ENCODE measurements at places on chromosomes 4 and X.

DNA sequence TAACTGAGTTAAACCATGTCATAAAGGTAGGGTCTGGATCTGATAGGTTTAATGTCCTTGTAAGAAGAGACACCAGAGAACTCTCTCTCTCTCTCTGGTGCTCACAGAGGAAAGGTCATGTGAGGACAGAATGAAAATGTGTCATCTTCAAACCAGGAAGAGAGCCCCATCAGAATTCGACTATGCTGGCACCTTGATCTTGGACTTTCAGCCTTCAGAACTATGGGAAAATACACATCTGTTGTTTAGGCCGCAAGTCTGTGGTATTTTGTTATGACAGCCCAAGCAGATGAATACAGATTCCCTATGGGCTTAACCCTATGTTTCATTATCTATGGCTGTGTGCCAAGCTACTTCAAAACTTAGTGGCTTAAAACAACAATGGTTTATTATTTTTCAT, 105.5 kb upstream of the DDIT4L start:
- no peak for DNase-seq

DNA sequence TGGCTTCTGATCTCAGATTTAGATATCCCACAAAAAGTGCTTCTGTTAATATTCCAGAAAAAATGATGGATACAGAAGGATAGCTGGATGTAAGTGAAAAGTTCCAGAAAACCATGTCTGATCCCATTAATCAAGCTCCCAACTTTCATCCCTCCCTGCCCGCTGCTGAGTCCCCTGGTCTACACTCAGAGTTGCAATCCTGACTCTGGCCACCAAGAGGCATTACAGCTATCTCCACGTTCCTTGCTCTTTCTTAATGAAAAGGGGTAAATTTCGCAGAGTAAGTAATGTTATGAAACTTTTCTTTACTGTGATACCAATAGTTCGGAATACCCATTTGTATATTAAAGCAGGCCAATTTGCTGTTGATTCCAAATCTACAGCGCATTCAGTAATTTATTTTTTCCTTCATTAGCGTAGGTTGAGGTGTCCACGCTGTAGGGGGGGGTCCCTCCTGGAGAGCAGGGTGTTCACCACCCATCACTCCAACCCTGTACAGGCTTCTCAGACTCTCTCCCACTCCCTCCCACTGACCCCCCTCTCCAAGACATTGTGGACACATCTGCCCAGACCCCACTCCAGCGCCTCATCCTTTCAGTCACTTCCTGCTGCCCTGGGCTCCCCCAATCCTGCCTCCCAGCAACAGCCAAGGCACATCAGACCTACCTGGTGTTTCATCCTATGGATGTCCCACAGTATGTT, 55.1 kb downstream of the RAB40A start:
- no peak for DNase-seq

DNA sequence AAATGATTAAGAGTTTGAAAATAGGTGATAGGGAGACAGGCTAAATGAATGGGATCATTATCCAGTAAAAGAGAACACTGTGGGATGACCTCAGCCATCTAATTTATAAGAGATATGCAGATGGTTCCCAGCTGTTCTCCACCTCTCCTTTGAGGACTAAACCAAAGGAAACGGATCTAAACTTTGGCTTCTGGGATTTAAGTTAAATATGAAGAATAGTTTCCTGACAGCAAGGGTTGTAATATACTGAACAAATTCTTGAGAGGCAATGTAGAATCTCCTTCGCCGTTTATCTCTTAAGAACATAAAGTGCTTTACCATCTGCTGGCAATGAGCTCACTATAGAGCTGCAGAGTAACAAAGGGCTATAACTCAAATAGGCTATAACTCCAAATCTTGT, 35.4 kb upstream of the HPGDS start:
- no peak for DNase-seq

- DNase-seq, result no peak
These were observed 9.7 kb upstream of the NSG1 start for GRCh38 chr4:4377191-4377590.

GRCh38 chrX:49209434-49210251, 9.7 kb upstream of the SYP start:
- no peak for DNase-seq

GRCh38 chrX:13694359-13694758, 5.4 kb downstream of the RAB9A start:
- no peak for DNase-seq

GRCh38 chr4:73904491-73904890, 35.3 kb downstream of the CXCL1 start:
- no peak for DNase-seq

GRCh38 chrX:10062352-10062751, 94.4 kb upstream of the CLCN4 start:
- DNase-seq, result no peak

GRCh38 chrX:131305926-131306325, 16.8 kb upstream of the IGSF1 start:
- DNase-seq, result no peak

DNA sequence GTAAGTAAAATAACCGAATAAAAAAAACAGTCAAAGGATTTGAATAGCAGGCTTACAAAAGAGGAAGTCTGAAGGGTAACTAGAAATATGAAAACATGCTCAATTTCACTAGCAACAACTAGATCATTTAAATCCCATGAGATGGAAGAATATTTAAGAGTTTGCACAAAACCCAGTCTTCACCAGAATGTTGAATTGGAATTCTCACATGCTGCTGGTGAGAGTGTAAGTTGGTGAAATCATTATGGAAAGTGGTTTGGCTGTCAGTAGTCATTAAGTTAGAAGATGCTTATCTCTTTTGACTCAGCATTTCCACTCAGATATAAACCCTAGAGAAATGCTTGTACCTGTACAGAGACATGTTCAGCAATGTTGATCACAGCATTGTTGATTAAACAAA, 110.1 kb downstream of the PGRMC2 start:
- no peak for DNase-seq

GRCh38 chr4:74375824-74376426, 11.0 kb downstream of the EREG start:
- DNase-seq, result no peak

- DNase-seq, result no peak
These were observed 233.4 kb upstream of the FAM47A start for GRCh38 chrX:34365471-34365870.

- no peak for DNase-seq
These were observed 1165.8 kb upstream of the ADGRL3 start for GRCh38 chr4:60034361-60034760.

GRCh38 chr4:159017323-159018026, 85.4 kb upstream of the RAPGEF2 start:
- no peak for DNase-seq

All from osteocyte (in vitro differentiated cells).